ENCODE measurements at places on chromosomes 3 and 15. TPM values are rescaled to one million over a fixed set of nuclear protein-coding genes. Genes with fewer than 3 reads are reported as not detected.

DNA sequence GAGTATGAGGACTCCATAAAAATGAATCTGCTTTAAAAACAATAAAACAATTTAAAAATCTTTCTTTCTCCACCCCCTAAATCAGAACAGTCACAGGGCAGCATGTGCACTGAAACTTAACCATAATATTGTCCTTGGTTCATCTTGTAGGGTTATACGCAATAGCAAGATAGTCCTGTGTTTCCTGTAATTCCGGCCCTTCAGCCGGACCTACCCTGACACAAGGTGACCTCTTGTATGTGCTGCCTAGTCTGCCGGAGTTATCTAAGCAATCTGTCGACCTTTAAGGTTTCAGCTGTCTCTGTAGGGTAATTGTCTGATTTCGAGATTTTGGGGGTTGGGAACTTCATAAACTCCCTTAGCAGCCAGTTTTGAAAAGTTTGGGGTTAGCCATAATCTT lies 99.9 kb downstream of the DHX36 start:
- no peak for DNase-seq
- no peaks in the 10 kb centered on the region for H3K36me3 ChIP-seq
- H3K4me3 ChIP-seq, result no peak overlapping the region
- no peaks in the 10 kb centered on the region for H3K4me1 ChIP-seq

- H3K27me3 ChIP-seq, result no peaks in the 10 kb centered on the region
- peak overlapping the region; percentile 21 for H3K27ac ChIP-seq
- no peak overlapping the region for H3K4me3 ChIP-seq
- H3K4me1 ChIP-seq, result peaks cover 3% of the 10 kb centered on the region
Measured at GRCh38 chr3:151630938-151631441, 102.7 kb upstream of the AADACL2 start.

DNA sequence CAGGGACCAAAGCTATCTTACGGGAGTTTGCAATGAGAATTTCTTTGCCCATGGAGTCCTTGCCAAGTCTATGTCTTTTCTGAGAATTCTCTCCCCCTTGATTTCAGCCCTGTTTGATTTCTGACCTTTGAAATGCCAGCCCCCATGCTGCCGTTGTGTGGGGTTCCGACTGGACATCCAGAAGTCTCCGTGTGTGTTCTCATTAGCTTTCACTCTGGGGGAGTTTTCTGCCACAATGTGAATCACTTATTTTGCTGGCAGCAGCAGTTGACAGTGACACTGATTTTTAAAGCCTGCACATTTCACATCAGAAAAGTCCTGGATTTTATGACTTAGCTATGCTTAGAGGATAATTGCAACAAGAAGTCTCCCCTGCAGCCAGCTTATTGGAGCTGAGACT lies 98.4 kb upstream of the CTDSPL start:
- no peaks in the 10 kb centered on the region for H3K36me3 ChIP-seq
- H3K4me3 ChIP-seq, result no peak overlapping the region
- H3K27me3 ChIP-seq, result no peaks in the 10 kb centered on the region
- H3K27ac ChIP-seq, result no peak overlapping the region

CHRM5 gene
- not detected for total RNA-seq

ANKUB1 gene
- total RNA-seq, result not detected
